ENCODE measurements at places on chromosomes 11 and 22. TPM values are rescaled to one million over a fixed set of nuclear protein-coding genes. Genes with fewer than 3 reads are reported as not detected.

The HSPB2 gene
- 42.4 TPM for total RNA-seq

The MIAT gene
- total RNA-seq, result 0.48 TPM

The GGT1 gene
- total RNA-seq, result 1.5 TPM

The SYT13 gene
- 6.4 TPM for total RNA-seq

The ANO9 gene
- 0.08 TPM for total RNA-seq

The PTPMT1 gene
- 20.9 TPM for total RNA-seq

The KCNJ1 gene
- total RNA-seq, result not detected

The FZD4 gene
- 26.9 TPM for total RNA-seq

The SMTNL1 gene
- not detected for total RNA-seq

The SCGB1C1 gene
- total RNA-seq, result not detected

The USP2 gene
- 136 TPM for total RNA-seq

The MSANTD4 gene
- total RNA-seq, result 18.3 TPM

The OR5A1 gene
- total RNA-seq, result not detected

The TMEM218 gene
- 6.7 TPM for total RNA-seq

The SLC17A6 gene
- not detected for total RNA-seq

The RASD2 gene
- total RNA-seq, result 9.4 TPM

The JHY gene
- 2.6 TPM for total RNA-seq

The ADAMTS8 gene
- 0.48 TPM for total RNA-seq

The MEI1 gene
- total RNA-seq, result not detected

The OOSP2 gene
- not detected for total RNA-seq

The RAG2 gene
- not detected for total RNA-seq

The TRIM48 gene
- total RNA-seq, result not detected

The TMPRSS4 gene
- not detected for total RNA-seq

The TSPAN18 gene
- 99.7 TPM for total RNA-seq

The CARD10 gene
- 8.3 TPM for total RNA-seq

The MS4A6A gene
- total RNA-seq, result 49.6 TPM

The PTPN5 gene
- total RNA-seq, result 1.0 TPM

The XKR3 gene
- not detected for total RNA-seq

The DUSP18 gene
- total RNA-seq, result 2.2 TPM

The PIH1D2 gene
- 1.3 TPM for total RNA-seq

The MUC5B gene
- not detected for total RNA-seq

All from Right ventricle myocardium superior (tissue), 1 donor.